ENCODE measurements at places on chromosomes 16 and 17.

- no peak for DNase-seq
Observed at GRCh38 chr16:55526441-55526840, 17.6 kb downstream of the LPCAT2 start.

GRCh38 chr16:26454102-26454501, 612.6 kb upstream of the C16orf82 start:
- no peak for DNase-seq

DNA sequence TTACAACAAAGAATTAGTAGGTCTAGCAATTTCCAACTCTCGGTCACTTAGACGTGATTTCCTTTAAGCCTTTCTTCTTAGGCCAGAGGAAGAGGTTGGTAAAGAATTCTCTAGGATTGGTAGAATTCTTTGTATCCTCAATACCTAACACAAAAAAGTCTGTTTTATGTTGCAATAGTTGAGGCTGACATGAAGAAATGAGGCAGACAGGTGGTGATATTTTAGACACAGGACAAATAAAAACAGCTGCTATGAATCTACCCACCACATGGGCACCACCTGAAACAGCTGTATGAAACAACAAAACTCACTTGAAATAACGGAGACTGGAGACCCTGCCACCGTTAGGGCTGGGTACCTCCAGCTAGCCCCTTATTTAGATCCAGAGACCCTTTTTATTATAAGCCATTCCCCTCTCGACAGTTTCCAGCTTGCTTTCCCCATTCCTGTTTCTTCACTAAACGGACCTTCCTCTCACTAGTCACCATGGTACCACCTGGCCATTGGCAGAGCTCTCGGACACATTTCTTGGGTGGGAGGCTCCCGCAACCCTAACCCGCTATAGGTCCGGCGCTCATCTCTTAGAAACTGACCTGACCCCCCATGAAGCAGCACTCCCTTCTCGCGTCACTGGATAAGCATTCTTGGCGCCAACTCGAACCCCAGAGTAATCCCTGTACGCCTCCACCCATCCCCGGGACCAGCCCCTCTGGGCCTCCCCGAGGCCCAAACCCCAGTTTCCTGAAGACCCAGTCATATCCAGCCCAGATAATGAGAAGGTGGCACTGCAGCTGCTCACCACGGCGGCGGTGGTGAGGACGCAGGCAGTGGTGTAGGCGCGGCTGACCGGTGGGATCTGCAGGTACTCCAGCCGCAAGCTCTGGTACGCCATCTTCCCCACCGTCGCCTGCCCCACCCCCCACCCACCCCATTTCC, at the start of gene DERL2:
Gene DERL2, minus strand, starts transcription at position 909 of the 936 bp plus-strand sequence. Its CDS starts 17 bp downstream, at position 892.
- no peak for DNase-seq

- DNase-seq = no peak
Observed at GRCh38 chr16:49353680-49354079, 19.9 kb upstream of the C16orf78 start.

- no peak for DNase-seq
Observed at GRCh38 chr17:35295686-35296085, 52.8 kb downstream of the SLFN5 start.

DNA sequence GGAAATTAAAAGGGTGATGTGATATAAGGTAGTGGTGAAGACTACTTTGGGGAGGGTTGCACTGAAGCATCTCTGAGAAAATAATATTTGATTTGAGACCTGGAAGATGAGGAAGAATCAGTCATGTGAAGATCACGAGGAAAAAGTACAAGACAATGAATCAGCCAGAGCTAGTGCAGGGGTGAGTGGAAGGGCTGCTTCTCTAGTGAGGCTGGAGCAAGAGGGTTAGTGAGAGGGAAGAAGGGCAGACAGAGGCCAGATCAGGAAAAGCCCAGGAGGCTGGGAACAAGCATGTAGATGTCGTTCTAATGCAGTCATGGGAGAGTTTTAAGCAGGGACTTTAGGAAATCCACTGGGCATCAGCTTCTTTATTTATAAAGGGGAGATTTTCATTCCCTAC, 504.2 kb upstream of the SALL1 start:
- DNase-seq = no peak

DNA sequence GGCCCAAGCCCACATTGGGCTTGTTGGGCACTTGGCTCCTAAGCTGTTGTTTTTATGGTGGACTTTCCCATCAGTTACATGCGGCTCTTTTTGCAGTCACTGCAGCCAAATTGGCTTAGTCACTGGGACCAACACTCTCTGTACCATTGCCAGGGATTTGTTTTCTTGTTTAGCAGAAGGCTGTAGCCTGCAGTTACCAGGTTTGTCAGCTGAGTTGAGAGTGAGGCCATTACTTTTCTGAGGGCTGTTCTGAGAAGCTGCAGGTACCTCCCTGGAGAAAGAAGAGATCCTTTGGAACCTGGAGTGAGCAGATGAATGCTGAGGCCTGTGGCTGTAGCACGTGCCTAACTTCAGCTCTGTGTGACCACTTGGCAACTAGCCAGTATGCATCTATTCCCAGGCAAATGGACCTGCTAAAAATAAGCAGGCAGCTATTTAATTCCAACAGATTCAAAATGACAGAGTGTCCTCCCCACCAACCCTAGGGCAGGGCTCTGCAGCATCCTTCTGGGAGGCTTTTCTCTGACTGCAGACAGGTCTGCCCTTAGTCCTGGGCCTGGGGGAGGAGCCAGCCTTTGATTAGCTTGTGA, 12.9 kb downstream of the AKAP1 start:
- DNase-seq = no peak

DNA sequence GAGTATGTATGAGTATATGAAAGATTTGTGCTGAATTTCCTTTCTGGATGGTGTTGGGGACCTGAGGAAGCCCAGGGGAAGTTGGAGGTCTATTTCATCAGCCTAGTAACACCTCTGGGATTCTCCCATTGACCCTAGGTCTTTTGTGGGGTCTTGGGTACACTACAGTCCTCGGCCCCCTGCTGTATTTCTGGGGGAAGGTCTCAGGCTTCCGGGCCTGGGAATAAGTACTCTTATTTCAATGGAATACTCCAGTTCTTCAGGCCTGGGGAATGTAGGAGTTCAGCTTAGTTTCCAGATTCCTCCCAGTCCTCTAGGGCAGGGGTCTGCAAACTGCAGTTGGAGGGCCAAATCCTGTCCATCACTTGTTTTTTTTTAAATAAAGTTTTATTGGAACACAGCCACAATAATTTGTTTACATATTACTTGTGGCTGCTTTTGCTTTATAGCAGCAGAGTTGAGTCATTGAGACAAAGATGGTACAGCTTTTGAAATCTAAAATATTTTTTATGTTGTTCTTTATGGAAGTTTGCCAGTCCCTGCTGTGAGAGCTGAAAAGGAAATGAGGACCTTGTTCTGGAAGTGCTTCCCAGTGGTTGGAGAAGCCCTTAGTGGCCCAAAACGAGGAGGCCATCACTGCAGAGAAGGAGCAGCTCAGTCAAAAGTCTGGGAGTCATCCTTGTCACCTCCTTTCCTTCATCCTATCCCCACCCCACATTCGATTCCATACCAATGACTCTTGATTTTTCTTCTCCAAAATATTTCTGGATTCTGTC, 142.5 kb upstream of the HS3ST2 start:
- no peak for DNase-seq

DNA sequence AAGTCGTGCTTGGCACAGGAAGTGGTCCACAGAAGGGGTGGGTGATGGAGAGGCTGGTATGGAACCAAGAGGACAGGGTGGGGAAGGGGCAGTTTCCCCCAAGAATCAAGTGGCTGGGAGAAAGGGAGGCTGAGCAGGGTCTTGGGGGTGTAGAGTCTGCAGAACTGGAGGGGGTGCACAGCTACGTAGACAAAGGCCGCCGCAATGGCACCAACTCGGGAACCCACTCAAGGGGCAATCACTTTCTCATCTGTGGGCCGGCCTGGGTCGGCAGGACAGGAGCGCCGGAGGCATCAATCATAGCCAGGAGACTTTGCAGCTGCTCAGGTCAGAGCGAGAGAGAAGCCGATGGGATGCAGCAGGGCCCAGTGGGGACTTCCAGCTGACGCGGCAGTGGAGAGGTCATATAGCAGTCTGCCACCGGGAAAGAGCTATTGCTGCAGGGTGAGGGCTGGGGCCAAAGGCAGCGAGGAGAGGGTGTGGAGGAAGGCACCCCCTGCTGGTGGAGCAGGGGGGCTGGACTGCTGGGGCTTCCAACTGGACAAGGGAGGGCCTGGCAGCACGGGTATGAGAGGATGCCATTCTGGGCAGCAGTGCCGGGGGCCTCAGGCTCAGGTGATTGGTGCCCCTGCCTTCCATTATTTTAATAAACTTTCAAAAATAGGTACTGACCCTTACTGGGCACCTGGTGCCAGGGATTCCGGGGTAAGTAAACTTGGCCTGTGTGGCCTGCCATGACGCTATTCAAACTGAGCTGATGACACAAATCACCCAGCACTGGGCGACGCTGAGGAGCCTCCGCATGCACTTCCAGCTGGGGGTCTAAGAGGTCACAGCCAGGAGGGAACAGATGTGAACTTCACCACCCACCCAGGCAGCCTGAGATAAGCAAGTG, 52.5 kb upstream of the MTSS2 start:
- no peak for DNase-seq

GRCh38 chr17:61805399-61805798, 57.9 kb downstream of the BRIP1 start:
- DNase-seq = no peak

DNA sequence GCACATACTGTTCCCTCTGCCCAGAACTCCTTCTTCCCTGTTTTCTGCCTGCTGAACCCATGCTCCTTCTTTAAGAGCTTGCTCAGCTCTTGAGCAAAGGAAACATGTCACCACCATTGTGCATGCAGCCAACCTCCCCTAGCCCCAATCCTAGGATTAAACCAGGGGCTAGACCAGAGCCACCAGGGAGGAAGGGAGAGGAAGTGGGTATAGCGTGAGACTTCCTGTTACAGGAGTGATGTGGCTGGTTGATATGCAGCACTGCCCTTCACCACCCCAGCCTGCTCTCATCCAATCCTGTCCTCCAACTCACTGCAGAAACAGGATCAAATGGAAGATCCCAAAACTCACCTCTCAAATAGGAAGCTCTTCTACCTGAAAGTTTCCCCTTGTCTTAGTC, 67.1 kb upstream of the CDH5 start:
- no peak for DNase-seq

DNA sequence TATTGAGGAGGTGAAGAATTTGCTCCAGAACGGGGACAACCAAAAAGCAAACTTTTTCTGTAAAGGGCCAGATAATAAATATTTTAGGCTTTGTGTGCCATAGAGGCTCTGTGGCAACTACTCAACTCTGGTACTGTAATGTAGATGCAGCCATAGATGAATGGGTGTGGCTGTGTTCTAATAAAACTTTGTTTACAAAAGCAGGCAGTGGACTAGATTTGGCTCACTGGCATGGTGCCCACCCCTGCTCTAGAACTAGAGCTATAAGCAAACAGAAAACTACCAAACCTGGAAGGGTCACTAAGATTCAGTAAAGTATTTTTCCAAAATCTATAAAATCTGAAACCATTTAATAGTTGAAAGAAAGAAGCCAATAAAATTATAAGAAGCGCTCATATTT, 24.6 kb upstream of the SMURF2 start:
- DNase-seq = no peak

DNA sequence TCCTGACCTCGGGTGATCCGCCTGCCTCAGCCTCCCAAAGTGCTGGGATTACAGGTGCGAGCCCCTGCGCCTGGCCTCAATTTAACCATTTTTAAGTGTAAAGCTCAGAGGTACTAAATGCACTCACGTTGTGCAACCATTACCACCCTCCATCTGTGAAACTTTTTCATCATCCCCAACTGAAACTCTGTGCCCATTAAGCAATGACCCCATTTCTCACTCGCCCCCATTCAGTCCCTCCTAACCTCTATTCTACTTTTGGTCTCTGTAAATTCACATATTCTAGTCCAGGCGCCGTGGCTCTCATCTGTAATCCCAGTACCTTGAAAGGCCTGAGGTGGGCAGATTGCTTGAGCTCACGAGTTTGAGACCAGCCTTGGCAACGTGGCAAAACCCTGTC, 8.3 kb upstream of the SPNS3 start:
- DNase-seq = no peak

GRCh38 chr16:10242097-10242496, 59.9 kb upstream of the GRIN2A start:
- no peak for DNase-seq

- DNase-seq = no peak
Observed at GRCh38 chr16:85329059-85329812, 217.0 kb upstream of the CIBAR2 start.

DNA sequence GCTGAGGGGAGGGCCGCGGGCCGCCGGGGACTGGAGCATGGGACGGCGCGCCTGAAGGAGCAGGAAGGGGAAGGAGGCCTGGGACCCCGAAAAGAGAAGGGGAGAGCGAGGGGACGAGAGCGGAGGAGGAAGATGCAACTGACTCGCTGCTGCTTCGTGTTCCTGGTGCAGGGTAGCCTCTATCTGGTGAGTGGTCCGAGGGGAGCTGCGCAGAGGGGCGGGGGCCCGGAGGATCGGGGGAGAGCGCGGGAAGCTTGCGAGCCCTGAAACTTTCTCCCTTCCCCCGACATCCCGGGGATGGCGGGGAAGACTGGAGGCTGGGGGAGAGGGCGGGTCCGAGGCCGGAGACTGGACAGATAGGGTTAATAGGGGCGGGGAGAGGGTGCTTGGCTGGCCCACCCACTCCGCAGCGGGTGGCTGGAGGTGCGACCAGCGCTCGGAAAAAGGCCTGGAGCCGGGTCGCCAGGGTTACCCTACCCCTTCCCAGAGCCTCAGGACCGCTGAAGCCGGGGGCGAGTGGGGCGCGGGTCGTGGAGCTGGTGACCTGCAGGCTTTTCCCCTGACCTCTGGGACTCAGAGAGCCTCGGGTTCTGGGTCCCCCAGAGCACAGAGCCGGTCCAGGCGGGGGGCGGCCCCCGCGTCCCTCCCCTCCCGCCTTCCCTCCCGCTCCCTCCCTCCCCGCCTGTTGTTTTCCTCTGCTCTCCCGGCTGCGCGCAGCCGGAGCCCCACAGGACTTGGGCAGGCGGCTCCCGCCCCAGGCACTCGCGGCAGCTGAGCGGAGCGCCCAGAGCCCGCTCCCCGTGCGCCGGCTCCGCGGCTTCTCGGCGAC, 631 bp downstream of the NXPH3 start:
- no peak for DNase-seq

GRCh38 chr16:78443542-78444364, 344.3 kb downstream of the WWOX start:
- DNase-seq = no peak

DNA sequence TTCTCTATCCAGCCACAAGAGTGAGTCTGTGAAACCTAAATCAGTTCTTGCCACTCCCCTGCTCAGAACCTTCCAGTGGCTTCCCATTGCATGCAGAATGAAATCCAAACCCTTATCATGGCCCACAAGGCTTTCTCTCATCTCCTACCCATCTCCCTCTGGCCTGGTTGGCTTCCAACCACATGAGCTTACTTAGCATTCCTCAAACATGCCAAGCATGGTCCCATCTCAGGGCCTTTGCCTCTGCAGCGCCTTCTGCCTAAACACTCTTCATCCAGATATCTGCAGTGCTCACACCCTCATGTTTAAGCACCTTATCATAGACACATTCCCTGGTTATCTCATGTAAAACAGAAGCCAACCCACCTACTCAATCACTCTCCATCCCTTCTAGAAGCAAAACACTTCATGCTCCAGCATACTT, 15.5 kb downstream of the TK2 start:
- DNase-seq = no peak

- no peak for DNase-seq
Observed at GRCh38 chr16:24943471-24943870, 71.7 kb downstream of the ARHGAP17 start.

Measured in CD4-positive, alpha-beta T cell treated with Interleukin-15 for 1 hour (primary cell).